ENCODE measurements at places on chromosomes 4 and X. TPM values are rescaled to one million over a fixed set of nuclear protein-coding genes. Genes with fewer than 3 reads are reported as not detected.

The CT45A2 gene
- not detected for total RNA-seq

The MBNL3 gene
- total RNA-seq: 21.8 TPM

The BEX1 gene
- total RNA-seq: 60.0 TPM

The SHOX gene
- total RNA-seq: 0.16 TPM

The AR gene
- total RNA-seq: 7.9 TPM

The FGF13 gene
- total RNA-seq: 81.1 TPM

The GYPE gene
- not detected for total RNA-seq

The AKAP4 gene
- total RNA-seq: not detected

The TCEAL7 gene
- total RNA-seq: 18.9 TPM

The GTPBP6 gene
- total RNA-seq: 81.3 TPM

The TLR7 gene
- total RNA-seq: not detected

DNA sequence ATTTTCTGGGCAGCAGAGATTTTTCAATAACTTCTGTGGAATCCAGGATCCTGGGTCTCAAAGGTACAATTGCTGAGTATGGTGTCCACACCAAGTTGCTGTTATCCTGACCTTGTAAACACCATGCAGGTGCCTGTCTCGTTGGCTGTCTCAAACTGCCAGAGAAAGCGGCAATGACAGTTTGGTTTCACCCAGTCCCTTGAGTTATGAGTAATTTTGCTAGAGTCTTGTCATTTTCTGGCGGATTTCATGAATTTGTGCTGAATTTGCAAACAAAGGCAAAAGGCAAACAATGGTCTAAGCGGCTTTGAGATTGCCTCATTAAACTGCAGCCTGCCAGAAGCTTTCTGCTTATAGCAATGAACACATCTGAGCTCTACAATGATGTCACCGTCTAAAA is 847.9 kb downstream of the RAB28 start:
- no peak for DNase-seq

DNA sequence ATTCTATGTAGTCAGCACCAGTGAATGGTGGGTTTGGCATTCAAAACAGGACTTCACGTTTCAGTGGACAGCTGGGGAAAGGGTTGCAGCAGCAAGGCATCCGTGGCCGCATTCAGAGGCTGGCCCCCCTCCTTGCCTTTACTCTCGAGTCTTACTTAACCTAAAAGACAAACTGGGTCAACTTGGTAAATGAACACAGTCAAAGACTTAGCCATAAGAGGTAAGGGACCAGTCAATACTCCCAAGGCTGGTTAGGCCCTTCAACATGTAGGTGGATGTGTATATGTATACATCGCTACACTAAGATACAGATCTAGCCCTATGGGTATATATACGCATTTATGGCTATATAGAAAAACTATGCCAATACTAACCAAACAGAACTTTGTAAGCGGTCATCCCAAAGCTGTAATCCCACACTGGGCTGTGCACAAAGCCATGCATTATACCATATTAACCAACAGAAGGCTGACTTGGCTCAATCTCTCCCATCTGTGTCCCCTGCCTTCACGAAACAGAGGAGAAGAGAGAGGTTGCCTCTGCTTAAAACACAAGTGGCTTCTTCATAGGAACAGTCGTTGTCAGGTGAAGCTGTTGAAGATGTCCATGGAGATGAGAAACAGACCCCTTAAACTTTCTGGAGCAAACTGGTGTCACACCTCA is 61.9 kb downstream of the TSC22D3 start:
- DNase-seq: no peak

- no peak for DNase-seq
Observed at GRCh38 chr4:153081693-153082092, 122.5 kb upstream of the TRIM2 start.

GRCh38 chr4:87235020-87235671 is 14.7 kb upstream of the KLHL8 start:
- no peak for DNase-seq

GRCh38 chr4:125365731-125366130 is 51.0 kb downstream of the FAT4 start:
- no peak for DNase-seq

- no peak for DNase-seq
Observed at GRCh38 chrX:39516427-39516841, 581.3 kb downstream of the BCOR start.

GRCh38 chr4:114132830-114133229 is 153.4 kb upstream of the ARSJ start:
- no peak for DNase-seq

DNA sequence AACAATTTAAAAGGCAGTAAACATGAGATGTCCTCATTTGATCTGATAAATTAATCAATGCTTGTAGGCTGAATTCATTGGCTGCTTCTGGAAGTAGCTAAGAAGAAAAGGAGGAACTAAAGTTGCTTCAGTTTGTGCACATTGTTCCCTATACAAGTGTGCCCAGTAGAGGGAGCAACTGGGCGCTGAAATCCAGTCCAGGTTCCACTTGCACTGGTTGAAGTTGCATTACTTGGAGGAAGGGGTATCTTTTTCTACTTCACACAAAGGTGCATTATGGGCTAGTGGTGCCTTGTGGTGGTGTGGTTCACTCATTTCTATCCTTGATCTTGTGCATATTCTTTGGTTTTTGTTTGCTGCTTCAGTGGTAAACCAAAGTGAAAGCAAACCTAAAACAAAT is 67.9 kb upstream of the SOX3 start:
- DNase-seq: peak; percentile 54

GRCh38 chr4:167117273-167117672 is 117.0 kb downstream of the SPOCK3 start:
- DNase-seq: no peak

- no peak for DNase-seq
Observed at GRCh38 chr4:26272654-26273615, 47.9 kb upstream of the RBPJ start.

DNA sequence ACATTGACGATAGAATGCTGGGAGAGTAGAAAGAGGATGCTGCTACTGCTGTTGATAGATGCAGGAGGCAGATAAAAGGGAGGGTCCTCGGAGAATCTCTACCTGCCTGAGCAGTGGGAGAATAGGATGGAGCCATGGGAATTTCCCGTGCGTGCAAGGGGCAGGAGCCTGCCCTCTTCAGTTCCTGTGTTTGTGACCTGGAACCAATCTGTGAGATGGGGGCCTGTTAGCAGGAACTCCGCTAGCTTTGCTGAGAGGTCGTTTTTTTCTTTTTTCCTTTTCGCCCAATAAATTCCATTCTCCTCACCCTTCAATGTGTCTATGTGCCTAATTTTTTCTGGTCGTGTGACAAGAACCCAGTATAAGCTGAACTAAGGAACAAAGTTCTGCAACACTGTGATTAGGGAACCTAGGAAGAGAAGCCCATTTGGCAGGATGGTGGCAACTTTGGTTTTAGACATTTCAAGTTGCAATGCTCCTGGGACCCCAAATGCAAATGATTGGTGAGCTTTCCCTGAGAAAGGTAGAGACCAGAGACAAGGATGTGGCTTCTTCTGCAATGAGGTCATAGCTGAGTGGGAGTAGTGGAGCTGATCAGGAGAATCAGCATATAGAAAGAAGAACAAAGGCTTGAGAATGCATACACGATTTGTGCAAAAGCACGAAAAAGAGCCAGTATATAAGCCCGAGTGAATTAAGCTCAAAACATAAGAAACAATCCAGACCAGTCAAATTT is 23.9 kb downstream of the SLC39A8 start:
- no peak for DNase-seq

- DNase-seq: no peak
Observed at GRCh38 chr4:110367156-110367555, 108.8 kb upstream of the ENPEP start.

DNA sequence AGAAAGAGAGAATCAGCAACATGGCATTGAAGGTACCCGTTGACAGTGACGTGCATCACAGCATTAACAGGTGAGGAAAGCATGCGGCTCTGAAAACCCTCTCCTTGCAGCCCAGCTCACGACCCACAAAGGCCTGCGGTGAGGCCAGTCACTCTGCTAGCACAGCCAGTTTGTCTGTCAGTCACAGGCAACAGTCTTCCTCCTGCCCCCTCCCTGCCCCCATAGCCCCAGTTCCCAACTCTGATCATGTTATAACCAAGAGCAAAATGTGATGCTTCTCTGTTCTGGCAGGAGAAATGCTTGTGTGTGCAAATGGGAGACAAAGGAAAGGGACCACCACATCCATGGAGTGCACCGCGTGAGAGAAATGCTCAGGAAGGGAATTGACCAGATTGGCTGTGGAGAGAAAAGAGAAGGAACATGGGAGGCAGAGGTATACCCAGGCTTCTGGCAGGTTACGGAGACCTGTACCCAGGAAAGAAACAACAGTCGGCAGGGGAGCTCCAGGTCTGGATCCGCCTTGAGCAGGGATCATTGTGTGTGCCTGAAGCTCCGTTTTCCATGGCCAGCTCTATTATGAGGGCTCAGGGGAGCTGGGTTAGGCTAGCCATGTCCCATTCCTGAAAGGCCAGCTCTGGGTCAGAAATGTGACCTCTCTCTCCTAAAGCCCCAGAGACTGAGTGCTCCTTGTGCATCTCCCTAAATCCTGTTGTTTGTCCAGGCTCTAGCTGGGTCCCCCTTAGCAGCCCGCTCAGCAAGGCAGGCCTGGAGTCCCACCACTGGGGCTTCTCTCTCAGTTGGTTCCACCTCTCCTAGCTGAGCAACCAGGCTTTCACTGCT is 139.7 kb upstream of the MAMLD1 start:
- DNase-seq: no peak

- no peak for DNase-seq
Observed at GRCh38 chr4:122845760-122846159, 19.1 kb downstream of the FGF2 start.

DNA sequence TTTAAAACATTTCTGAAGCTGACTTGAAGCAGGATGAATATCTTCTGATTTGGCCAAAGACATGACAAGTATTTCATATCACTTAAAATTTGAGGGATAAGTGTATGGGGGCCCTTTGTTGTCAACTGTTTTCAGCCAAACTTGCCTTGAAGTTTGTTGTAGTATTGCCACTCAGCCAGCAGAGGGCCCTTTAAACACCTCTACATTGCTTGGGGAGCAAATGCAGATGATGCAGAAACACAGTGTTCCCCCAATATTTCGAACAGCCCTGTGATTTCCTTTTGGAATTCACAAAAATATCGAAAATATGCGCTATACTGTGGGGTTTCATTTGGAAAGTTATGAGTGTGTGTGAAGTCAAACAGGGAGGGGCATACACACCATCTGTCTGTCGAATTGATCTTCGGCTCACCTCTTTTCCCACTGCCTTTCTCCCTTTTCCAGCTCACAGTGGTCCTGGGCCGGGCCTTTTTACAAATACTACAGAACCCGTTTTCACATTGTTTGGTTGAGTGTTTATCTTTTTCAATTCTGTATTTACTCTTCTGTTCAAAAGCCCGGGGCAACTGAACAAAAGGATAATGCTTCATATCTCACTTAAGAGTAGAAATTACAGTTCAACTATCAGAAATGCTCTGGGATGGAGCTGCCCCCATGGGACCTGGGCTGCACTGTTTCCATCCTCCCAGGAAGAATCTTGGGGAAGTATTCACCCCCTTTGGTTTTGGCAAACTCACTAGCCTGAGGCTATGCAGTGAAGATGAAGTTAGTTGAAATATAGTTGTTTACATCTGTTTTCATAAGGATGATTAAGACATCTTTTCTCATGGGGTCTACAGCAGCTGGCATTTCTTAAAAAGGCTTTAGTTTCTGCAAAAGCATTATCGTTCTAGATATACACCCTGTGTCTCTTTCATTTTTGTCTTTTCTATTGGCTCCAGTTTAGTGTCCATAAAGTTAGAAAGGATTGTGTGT is 137.6 kb downstream of the EGF start:
- peak; percentile 37 for DNase-seq

GRCh38 chrX:72273718-72274117 is 3.3 kb downstream of the RPS4X start:
- no peak for DNase-seq

GRCh38 chr4:75848891-75849290 is 53.4 kb downstream of the PPEF2 start:
- no peak for DNase-seq

- no peak for DNase-seq
Observed at GRCh38 chr4:12393631-12394262, 965.1 kb upstream of the HS3ST1 start.

GRCh38 chr4:1017211-1017610 is 5.8 kb downstream of the FGFRL1 start:
- DNase-seq: no peak

DNA sequence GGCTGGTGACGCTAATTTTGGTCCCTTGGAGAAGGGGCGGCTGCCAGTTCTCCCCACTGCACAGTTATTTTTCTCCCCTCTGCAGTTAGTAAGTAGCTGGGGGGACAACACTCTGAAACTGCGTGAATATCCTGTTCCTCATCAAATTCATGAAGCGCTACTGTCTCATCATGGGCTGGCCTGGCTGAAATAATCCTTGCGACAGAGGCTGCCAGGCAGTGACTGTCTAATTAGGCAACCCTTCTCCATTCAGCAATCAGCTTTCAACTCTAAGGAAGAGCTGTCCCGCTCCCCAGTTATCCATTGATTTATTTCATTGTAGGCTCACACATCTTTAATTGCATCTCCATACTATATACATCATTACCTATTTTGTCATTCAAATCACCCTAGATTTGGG is 8.2 kb downstream of the SH3TC1 start:
- no peak for DNase-seq

DNA sequence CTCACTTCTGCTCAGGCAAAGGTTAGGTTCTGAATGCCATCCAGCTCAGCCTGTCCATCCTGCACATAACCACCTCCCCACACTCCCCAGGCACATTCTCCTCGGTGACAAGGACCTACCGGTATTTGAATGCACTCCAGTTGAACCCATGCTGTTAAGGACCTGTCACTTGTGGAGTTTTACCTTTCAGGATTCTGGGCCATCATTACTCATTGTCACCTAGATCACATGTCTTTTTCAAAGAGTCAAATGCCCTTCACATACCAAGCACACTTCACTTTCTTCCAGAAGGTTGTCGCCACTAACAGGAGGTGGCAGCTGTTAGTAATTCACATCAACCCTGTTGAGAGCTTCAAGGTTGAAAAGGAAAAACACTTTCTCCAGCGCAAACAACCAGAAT is 218.3 kb downstream of the SOWAHB start:
- no peak for DNase-seq
